ENCODE measurements at places on chromosomes 2 and 18.

GRCh38 chr2:107693604-107694003 lies 133.1 kb upstream of the RGPD4 start:
- no peak for DNase-seq

DNA sequence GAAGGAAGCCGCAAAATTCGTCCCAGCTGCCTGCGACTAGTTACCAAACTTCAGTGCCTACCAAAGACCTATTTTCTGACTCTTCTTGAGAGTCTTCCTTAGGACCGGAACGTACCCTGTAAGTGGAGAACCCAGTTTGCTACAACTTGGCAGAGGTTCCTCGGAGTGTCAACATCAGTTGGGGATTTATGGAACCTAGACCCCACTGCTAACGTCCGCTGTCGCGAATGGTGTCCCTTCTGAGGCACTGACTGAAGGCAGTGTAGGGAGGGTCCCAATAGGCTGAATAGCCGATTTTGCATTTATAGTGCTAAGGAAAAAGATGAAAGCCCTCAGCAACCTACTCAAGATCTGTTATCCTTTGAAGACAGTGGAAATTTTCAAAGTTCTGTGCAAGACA lies 568 bp upstream of the STK17B start:
- no peak for DNase-seq

DNA sequence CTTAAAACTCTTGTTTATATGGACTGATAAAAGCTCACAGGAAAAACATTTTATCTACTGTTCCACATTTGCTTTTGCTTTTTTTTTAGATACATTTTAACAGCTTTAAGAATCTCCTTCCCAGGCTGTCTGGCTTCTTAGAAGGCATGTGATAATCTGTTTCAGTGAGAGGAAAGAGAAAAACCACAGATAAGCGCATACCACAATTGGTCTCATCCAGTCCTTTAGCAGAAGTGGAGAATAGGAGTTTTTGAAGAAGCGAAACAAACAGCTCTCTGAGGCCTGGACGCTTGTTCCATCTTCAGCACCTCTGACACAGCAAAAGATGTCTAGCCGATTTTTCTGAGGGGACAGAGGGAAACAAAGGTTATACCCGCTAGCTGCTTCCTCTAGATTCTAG lies 37.6 kb downstream of the RMC1 start:
- DNase-seq = no peak

DNA sequence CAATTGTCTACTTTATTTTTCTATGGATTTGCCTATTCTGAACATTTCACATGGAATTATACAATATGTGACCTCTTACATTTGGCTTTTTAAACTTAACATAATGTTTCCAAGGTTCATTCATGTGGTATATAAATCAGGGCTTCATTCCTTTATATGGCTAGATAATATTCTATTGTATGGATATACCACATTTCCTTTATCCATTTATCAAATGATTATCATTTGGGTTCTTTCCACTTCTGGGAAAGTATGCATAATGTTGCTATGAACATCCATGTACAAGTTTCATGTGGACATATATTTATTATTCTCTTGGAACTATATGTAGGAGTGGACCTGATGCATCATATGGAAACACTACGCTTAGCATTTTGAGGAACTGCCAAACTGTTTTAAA lies 99.7 kb upstream of the NCKAP5 start:
- DNase-seq = no peak

DNA sequence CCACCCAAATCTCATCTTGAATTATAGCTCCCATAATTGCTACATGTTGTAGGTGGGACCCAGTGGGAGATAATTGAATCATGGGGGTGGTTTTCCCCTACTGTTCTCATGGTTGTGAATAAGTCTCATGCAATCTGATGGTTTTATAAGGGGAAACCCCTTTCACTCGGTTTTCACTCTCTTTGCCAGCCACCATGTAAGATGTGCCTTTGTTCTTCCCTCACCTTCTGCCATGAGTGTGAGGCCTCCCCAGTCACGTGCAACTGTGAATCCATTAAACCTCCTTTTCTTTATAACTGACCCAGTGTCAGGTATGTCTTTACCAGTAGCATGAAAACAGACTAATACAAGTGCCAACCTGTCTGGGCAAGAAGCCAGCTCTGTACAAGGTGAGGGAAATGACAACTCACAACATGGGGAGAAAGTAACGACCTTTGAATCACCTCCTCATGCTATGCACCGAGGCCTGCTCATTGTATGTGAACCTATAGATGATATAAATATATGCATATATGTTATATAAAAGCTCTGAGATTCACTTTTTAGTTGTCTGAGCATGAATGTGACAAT lies 162.2 kb downstream of the ALPK2 start:
- no peak for DNase-seq

GRCh38 chr2:75560022-75560767 lies 544 bp downstream of the EVA1A start:
- no peak for DNase-seq
